ENCODE measurements at places on chromosomes 4 and X.

DNA sequence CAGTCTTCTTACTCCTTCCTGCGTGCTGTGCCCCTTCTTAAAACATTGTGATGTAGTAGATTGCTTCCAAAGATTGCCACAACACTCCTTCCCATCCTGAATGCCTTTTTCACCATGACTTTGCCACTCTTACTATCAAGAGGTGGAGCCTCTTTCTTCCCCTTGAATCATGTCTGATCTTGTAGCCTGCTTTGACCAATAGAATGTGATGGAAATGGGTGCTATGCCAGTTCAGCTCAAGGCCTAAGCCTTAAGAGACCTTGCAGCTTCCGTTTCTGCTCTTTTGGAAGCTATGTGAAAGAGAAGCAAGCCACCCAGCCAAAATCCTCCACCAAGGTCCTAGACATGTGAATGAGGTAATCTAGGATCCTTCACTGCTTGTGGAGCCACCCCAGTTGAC, 31.6 kb upstream of the RP2 start:
- no peak for ATAC-seq

DNA sequence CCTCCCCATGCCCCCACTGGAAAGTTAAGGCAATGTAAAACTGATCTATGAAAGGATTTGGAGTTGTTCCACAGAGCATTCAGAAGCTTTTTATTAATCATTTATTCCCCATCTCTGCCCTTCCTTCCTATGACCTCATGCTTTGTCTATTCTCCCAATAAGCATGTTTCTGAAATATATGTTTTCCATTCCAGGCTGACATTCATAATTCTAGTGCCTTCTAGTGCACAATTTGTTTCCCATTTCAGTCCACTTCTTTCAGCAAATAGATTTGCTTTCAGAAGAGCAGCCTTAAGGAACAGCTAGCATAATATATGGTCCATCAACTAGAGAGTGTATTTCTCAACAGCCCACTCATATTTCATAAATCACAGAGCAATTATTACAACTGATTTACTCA, 77.1 kb upstream of the ATXN3L start:
- peak; percentile 49 for ATAC-seq

DNA sequence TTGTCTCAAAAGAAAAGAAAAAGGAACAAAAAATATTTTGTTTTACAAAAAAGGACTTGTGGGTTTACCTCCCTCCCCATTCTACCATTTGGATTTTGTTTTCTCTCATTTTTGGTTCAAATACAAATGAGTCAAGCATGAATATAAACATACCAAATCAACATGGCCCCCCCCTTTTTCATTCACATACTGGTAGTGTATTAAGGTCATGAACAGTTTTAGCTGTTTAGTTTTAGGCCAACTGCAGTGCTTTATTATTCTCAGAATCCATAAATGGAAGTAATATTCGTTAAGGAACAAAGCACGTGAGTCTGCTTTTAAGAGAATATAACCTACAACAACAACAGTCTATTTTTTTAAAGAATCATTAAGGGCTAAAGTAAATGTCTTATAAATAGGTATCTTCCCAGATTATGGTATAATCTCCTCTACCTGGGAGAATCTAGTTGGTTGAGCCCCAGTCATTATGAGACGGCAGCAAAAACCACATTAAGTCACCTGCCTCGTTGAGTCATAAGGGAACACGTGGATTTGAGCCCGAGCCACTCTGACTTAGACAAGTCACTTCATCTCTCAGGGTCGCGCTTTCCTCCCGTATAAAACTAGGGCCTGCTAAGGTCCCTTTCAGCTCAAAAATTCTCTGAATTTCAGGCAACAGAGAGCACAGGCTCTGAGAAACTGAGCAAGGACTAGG, 26.7 kb downstream of the BCLAF3 start:
- no peak for ATAC-seq

- ATAC-seq = no peak
Observed at GRCh38 chrX:9646471-9647224, 119.0 kb downstream of the GPR143 start.

- no peak for ATAC-seq
Observed at GRCh38 chr4:77152421-77152820, 4.6 kb upstream of the CCNG2 start.

DNA sequence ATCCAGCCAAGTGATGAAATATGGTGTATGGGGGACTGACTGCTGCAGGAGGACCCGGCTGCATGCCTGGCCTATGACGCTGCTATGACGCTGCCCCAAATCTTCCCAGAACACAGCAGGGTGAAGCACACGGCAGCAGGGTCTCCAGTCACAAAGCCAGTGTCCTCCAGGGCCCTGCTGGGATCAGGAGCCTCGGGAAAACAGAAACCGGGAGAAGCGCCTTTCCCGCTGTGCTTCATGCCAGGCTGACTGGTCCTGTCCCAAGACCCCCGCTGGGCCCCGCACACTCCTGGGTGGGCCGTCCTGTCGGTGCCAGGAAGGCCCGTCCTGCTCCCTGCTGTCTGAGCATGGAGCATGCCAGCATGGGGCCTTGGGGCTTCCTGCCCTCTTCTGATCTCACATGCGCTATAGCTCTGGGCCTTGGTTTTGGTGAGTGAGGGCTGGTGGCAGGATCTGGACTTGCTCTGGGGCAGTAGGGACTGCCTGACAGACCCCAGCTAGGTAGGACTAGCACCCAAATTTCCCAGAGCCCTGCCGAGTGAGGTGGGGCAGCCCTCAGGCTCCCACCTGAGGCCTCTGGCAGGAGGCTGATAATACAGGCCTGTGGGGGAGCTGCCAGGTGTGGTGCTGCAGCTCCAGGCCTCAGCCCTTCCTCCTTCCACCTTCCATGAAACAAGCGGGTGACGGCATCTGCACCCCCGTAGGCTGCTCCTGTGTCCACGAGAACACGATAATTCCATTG, 64.0 kb downstream of the ACOX3 start:
- no peak for ATAC-seq

DNA sequence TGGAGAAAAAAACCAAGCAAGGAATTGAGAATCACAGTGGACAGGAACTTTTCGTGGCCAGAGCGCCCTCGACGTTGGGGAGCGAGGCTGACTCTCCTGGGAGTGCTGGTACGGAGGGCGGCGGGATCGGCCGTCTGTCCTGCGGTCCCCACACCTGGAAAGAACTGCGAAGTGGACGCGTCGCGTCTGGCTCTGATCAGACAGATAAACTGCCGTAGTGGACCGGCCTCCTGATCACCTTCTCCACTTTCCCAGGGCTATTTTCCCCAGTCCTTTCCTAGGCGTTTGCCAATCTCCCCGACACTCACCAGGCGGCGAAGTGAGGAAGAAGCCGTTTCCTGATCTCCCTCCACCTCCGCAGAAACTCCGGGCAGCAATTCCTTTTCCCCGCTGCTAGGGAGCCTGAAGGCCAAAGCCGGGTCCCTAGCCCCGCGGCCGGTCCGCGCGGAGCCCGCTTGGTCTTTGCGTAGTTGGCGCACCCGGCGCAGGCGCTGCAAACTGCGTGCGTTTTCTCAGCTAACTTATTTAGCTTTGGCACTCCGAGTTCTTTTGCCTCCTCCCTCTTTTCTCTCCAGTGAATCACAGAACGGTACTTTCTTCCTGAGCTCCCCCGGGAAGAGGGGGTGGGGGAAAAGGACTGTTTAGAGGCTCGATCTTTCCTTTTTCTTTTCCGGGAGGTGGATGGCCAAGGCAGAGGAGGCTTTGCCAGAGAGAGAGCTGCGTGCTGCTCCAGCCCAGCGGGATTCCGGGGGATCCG, at the start of gene ARSJ:
ARSJ (minus strand) TSS at position 500 of the 757 bp plus-strand sequence. CDS start 813 bp downstream, outside the sequence.
- ATAC-seq = peak; percentile 76

DNA sequence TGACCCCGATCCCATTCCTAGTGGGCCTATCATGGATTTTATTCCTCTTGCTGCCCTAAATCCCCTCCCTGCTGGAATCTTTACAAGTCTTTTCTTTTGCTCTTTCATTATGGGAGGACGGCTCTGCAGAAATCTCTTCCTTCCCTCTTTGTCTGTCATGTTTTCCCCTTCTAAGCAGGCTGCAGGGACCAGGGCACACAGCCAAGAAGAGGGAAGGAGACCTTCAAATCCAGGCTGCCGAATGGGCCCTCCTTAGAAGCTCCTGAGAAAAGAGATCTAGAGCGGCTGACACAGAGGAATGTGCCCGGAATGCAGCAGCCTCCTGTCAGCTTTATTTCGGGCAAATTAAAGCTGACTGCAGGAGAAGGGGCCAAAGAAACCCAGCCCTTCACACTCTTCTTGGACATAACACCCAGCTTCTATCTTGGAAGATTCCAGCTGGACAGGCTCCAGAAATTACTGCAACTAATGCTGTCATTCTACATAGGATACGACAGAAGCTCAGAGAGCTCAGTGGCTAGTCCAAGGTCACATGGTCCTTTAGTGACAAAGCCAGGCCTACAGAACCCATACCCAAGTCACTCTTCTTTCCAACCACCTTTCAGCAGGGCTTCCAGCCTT, 187.8 kb upstream of the NHS start:
- ATAC-seq = peak; percentile 47

DNA sequence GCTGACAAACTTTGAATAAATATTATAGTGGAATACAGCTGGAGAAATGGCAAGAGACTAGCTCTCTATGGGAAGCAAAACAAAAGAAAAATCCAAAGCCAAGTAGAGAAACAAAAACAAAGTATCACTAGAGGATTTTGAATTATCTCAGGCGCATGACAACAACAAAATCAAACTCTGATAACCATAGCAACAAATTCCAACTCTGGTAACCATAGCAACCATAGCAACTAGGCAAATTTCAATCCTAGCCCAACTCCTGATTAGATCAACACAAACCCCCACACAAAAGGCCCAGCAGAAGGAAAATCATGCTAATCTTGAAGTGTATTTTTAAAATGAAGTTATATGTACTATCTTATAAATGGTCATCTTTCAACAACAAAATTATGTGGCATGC, 98.4 kb upstream of the MAGEE2 start:
- no peak for ATAC-seq

GRCh38 chr4:19178835-19179234, 1072.9 kb upstream of the SLIT2 start:
- ATAC-seq = no peak

GRCh38 chr4:119025420-119025819, 110.2 kb upstream of the MYOZ2 start:
- peak; percentile 57 for ATAC-seq

DNA sequence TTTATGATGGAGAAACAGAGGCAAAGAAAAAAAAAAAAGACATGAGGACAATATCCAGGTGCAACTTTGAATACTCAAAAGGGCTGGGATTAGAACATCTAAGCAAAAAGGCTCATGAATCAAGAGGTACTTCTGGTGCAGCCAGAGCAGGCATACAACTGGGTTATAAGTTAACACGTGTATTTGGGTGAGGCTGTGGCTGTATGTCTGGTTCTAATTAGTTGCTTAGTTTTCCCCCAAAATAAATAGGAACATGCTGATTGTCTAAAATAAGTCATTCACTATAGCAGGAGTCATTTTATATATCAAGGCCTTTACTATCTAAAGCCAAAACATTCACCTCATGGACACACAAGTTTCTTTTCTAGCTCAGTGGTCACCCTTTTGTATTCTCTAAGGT, 20.2 kb downstream of the NHS start:
- no peak for ATAC-seq

DNA sequence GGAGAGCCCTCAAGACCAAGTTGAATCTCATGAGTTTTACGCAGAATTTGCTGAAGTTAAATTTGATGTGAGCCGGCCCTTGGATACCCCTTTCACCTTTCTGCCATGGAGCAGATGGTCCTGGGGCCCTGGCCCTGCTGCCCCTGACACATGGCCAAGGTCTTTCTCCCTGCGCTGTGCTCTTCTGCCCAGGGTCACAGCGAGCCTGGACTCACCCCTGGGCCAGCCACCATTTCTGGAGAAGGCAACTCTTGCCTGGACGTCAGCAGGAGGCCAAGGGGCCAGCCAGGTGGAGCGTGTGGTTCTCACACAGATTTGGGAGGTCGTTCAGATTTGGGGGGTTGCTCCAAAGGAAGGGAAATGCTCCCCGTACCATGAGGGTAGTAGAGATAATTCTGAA, 30.0 kb downstream of the PCGF3 start:
- ATAC-seq = no peak

DNA sequence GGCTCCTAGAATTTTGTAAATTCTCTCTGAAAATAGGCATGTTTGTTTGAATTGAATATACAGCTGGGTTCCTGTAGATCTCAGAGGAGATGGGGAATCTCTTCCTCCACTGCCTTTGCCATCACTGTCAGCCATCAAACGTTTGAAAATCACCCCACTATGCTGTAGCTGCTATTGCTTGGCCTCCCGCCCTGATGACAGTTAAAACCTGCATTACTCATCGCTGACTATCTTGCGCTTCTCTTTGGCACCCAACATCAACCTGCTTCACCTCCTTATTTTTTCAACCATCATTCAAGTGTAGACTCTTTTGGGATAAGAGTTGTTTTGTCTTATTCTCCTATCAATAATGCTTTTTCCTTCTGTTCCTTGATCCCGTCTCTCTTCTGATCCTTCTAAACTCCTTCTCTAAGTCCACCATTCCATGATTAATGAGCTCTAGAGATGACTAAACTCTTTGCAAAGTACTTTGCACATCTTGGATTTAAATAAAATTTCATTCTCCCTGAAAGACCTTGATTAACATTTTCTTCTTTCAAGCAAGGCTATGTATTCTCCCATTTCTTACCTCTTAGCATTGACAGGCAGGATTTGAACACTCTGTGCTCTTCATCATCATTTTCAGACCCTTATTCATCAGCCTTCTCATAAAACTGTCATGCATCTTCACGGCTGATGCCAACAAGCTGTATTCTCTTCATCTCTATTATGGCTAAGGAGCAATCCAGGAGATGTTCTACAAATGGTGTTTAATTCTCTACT, 133.0 kb downstream of the SNCA start:
- ATAC-seq = no peak

- no peak for ATAC-seq
Observed at GRCh38 chrX:12052109-12052508, 86.2 kb upstream of the FRMPD4 start.

DNA sequence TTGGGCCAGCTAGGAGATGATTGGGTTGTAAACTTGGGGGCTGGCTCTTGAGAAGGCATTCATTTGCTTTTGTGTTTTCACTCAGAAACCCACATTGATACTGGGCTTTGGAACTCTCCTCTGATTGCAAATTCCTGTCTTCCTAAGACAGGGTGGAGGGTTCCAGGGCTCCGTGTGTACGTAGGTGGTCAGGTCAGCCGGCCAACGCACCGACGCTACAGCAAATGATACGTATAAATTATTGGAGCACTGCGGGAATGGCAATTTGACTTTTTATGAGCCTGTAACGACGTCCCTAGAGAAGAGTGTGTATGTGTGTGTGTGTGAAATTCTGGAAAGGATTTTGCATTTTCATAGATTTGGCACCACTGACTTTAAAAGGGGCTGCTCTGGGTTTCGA, 236.9 kb downstream of the SHOX start:
- no peak for ATAC-seq

- no peak for ATAC-seq
Observed at GRCh38 chrX:76184276-76184675, 11.4 kb downstream of the PBDC1 start.

- no peak for ATAC-seq
Observed at GRCh38 chr4:99208719-99209075, 10.3 kb downstream of the ADH6 start.

DNA sequence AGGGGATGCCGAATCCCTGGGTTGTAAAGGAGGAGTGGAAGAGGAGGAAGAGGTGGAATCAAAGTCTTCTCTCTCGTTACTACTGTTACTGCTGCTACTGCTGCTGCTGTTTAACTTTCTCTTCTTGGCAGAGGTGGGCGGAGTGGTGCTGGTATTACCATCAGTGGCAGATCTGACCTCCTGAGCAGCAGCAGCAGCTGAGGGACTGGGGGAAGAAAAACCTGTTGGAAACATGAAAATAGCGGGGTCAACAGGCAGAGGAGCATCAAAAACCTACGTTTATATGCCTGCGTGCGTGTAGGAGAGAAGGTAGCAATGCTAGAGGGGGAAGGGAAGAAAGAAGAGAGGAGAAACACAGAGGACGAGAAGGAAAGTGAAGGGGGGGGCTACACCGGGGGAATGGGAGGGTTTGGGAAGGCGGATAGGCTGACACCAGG, 339 bp downstream of the CUL4B start:
- peak; percentile 68 for ATAC-seq
